ENCODE measurements at places on chromosomes 13 and 19.
A peak's percentile ranks its signal among the peaks of the same experiment; 100 is the strongest.

- no peak for DNase-seq
Measured at GRCh38 chr19:19866611-19867248, 1.0 kb downstream of the ZNF253 start.

- DNase-seq, result no peak
Measured at GRCh38 chr19:48186015-48186414, 15.5 kb downstream of the ZSWIM9 start.

DNA sequence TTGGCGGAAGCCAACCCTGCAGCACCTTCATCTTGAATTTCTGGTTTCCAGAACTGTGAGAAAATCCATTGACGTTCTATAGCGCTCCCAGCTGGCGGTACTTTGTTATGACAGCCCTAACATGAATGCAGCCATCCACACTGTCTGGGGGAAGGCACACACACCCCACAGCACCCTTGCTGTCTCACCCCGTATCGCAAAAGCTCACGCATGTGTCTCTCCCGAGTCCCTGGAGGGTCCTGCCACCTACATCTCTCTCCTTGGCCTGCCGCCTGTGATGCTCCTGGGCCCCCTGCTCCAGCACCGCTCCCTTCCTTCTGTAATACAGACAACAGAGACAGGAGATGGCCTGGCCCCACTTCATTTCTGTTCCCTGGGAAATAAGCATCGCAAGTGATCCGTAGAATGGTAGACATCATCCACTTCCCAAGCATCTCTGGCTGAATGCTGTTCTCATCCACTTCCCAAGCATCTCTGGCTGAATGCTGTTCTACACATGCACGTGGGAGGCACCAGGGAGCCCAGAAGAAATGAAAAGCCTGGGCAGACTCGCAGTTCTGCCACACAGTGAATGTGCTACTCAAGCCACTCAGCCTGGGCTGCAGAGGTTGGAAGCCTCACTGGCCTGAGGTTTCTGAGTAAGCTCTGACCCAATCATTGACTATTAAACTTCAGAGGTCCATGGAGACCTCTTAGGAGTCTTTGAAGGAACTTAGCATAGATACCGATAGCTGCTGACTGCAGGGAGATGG, 29.6 kb downstream of the EPN1 start:
- DNase-seq, result no peak

GRCh38 chr19:23203841-23204344, 46.3 kb downstream of the ZNF724 start:
- DNase-seq, result peak; percentile 7

- no peak for DNase-seq
Measured at GRCh38 chr13:99965329-99966000, 6.1 kb downstream of the ZIC5 start.

- DNase-seq, result no peak
Measured at GRCh38 chr13:62067821-62068220, 652.2 kb upstream of the PCDH20 start.

- DNase-seq, result no peak
Measured at GRCh38 chr13:51635137-51635878, 51.0 kb downstream of the WDFY2 start.

GRCh38 chr19:58356766-58357480, 3.6 kb upstream of the A1BG start:
- DNase-seq, result peak; percentile 46
